Dermis blood vessel endothelial cell (primary cell): ENCODE measurements at places on chromosomes 2 and 18.

- DNase-seq = no peak
Observed at GRCh38 chr2:116809109-116809508, 1005.4 kb upstream of the DDX18 start.

GRCh38 chr2:216596980-216597509, 36.2 kb upstream of the IGFBP2 start:
- DNase-seq = peak; percentile 40

DNA sequence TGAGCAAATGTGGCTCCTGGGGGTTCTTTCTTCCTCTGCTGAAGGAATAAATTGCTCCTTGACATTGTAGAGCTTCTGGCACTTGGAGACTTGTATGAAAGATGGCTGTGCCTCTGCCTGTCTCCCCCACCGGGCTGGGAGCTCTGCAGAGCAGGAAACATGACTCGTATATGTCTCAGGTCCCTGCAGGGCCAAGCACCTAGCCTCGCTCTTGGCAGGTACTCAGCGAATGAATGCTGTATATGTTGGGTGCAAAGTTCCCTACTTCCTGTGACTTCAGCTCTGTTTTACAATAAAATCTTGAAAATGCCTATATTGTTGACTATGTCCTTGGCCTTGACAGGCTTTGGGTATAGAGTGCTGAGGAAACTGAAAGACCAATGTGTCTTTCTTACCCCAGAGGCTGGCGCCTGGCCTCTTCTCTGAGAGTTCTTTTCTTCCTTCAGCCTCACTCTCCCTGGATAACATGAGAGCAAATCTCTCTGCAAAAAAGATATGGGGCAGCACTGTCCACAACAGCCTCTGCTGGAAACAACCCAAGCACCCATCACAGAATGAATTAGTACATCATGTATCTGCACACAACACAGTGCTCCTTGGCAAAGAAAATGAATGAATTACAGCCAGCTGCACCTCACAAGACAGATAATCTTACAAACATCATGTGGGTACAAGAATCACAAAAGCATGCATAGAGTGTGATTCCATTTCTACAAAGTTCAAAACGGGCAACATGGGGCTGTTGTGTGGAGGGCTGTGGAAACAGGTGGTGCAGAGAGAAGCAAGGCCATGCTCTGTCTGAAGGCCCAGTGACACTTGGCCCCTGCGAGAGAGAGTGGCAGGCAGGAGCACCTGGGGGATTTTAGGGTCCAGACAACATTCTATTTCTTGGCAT, 6.6 kb downstream of the IL1RN start:
- no peak for DNase-seq

GRCh38 chr2:70767699-70768589, at the start of gene ADD2:
Gene ADD2, minus strand, starts transcription at chr2:70768200. Its CDS starts 61,792 bp downstream, at chr2:70706408.
- peak; percentile 45 for DNase-seq
